SIG-M5 (cell line): ENCODE measurements at places on chromosomes 16 and 17.

DNA sequence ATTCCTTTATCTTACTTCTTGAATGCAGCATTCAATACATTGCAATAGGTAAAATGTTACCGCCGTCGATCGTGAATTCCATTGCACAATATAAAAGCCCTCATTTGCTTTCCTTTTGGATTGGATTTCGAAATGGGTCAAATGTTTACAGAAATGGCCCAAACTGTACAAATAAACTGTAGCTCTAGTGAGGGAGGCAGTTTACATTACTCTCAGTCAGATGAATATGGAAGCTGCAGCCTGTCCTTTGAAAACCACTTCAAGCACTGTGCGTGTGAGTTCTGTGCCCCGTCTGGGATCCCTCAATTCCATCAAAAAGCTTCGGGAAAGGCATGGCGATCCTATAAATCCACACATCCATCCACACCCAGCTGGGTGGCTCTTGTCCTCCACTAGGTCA, 258.6 kb upstream of the FOXF1 start:
- DNase-seq = no peak

DNA sequence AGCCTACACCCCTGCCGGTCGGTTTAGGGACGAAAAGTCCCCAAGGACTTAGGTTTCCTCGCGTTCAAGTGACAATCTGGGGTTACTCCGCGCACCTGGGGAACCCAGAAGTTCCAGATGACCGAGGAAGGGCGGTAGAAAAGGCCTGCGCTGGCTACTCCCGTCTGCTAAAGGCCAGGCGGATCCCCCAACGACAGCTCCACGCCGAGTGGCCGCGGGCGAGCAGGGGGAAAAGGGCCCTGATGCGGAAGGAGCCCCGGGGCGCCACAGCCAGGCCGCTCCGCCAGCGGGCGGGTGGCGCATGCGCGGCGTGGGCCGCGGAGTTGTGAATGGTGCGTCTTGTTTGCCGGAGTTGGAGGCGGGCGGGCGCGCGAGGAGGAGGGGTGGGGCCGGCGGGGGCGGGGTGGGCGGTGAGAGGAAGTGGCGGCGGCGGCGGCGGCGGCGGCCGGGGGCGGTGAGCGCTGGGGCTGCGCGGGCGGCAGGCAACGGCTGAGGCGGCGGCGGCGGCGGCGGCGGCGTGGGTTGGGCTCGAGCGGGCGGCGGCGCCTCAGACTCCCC, at the start of gene CBFB:
Gene CBFB, plus strand, starts transcription at position 454 of the 558 bp plus-strand sequence. CDS start 259 bp downstream, outside the sequence.
- peak; percentile 44 for DNase-seq

DNA sequence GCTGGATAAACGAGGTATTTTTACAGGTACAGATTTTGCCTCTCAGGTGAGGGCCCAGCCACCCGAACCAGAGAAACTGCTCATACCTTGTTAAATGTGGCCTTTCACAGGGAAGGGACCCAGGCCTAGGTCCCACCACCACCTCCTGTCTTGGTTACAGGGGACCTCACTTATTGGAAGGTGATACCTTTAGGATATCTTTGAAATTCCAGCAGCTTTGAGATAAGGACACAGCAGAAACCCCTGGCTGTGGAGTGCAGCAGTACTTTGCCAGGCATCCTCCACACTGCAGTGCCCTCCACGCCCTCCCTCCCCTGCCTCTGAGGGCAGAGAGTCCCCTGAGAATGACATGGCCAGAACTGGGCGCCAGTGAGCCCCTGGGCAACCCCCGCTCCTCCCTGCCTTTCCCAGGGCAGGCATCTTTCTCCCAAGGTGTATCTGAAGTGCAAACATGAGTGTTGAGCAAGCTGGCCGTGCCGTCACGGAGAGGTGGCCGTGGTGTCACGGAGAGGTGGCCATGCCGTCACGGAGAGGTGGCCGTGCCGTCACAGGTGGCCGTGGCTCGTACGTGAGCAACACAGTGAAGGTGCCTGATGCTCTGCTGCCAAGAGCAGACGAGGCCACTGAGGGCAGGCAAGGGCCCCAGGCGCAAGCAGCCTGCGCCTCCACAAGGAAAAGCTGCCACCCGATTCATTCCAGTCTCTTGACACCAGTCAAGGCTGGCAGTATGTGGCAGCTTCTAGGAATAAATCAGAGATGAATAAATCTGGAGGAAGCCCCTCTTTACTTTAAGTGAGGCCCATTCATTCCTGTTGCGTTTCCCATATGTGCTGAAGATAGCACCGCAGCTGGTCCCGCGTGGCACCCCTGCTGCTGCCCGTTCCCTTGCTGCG, 134.5 kb upstream of the CHMP6 start:
- no peak for DNase-seq

DNA sequence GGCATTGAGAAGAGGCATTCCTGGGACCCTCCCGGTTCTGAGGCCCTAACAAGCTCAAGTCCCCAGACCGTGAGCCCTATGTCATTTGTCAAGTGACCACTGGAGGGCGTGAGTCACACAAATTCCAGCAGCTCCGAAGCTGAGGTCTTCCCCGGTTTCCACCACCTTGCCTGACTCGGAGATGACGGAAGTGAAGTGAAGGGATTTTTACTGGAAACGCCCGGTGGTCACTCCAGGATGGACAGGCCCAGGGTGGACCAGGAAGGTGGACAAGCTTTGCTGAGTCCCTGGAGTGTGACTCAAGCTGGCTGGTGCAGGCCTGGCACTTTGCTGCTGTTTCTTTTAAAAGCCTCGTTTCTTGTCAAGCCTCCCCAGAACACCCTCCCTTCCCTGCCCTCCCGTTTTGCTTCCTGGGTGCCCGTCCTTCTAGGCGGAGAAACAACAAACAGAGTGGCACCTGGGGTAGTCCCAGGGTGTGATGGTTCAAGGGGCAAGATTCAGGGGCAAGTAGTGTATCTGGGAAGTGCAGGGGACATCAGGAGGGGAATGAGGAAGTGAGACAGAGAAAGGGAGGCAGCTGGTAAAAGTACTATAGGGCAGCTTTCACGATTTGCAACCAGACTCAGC, 5.3 kb upstream of the NOS2 start:
- DNase-seq = no peak

- DNase-seq = no peak
These were observed 279.1 kb downstream of the IRX3 start for GRCh38 chr16:54007504-54007903.

DNA sequence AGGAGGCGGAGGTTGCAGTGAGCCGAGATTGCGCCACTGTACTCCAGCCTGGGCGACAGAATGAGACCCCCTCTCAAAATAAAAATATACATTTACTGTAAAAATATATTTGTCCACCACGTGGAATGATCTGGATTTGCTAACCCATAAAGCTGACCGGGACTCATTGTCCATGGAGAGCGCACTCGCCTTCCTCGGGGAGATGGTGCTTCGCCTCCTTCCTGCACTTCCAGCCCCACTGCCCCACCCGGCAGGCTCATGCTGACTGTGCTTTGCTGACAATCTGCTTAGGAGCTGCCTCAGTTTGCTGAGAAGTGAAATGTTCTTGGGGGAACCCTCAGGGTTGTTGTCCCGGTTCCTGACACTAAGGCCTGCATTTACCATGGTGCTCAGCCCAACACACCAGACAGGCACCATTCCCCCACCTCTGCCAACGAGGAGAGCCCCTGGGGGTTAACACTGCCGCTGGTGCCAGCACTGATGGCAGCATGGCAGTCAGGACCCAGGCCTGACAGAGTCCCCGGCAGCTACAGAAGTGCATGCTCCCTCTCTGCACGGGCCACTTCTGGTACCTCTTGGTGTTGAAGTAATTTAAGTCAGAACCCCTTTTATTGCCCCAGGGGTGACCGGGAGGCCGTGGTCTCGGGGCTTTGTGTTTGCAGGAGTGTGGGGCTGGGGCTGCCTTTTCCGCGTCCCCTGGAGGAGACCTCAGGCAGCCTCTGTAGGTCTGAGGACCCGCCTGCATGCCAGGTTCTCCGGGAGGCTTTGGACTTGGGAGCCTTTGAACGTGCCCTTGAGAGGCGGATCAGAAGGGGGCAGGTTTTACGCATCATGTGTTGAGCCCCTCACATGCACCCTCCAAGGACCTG, 2.5 kb downstream of the NUBP2 start:
- DNase-seq = no peak

DNA sequence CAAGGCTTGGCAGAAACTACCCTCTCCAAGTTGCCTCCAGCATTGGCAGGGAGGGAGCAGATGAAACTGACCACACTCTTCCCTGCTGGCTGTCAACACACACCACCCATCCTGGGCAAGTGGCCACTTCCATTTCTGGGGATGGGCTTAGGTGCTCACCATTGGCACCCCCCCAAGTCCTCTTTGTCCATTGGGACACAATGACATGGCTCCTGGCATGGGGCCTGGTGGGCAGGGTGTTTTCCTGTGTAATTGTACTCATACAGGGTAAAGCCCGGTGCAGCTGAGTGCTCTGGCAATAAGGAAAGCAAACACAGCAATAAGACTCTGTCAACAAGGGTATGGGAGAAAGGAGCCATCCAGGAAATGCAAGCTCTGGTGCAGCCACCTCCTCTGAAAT, 22.6 kb downstream of the SCNN1B start:
- DNase-seq = no peak

DNA sequence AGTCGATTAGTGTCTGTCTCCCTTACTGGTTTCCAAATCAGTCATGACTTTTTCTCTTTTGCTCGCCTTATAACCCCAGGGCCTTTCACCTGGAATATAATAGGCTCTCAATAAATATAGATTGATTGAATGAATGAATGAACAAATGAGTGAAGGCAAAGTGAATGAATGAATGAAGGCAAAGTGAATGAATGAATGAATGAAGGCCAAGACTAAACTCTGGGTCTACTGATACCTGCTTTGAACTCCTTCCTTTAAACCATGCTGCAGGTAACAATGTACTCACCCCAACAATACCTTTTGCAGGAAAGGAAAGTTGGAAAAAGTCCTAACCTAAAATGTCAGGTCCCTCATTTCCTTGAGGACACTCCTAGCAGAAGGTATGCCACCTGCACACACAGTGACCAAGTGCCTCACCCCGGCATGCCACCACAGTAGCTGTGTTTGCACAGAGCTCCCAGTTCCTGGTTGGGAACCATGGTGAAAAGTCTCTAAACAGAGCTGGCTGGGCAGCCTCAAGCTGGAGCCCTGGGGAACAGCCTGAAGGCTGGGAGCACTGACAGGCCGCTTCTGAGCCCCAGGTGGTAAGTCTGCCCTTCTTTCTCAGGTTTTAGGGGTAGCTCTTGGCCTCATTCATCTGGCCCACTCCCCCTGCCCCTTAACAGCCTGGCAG, 42.7 kb upstream of the ANKFN1 start:
- no peak for DNase-seq

GRCh38 chr16:2838928-2839327, 8.8 kb downstream of the ZG16B start:
- DNase-seq = no peak

DNA sequence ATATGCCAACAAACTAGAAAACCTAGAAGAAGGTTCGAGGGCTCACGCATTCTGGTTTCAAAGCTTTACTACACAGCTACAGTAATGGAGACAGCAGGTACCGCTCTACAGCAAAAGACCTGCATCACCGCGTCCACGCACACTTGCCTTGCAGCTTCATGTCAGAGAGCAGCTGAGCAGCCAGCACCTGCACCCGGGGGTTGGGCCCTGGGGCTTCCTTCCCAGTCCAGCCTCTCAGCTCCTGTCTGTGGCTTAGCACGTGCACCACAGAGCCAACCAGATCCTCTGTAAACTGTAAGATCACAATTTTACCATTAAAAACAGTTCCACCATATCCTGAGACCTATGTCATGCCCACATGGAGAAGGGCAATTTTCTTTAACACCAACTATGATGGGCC, 15.3 kb downstream of the MEAK7 start:
- DNase-seq = no peak

DNA sequence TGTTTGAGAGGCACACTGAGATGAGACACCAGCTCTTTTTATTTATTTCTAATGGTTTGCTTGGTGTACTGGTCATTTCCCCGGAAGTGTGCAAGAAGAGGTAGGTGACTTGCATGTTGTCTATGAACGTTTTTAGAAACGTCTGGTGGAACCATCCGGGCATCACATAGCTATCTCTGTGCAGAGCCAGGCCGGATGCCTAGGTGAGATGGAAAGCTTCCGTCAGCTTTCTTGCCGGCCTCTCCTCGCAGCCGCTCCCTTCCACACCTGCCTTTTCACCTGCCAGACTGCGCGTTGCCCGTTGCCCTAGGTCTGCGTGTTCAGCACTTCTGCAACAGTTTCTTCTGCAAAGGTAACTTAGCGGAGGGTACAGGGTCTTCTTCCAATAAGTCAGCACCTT, 416.0 kb downstream of the WWOX start:
- no peak for DNase-seq

- DNase-seq = no peak
These were observed 10.4 kb downstream of the LLGL1 start for GRCh38 chr17:18235743-18236256.

GRCh38 chr17:39517224-39517623, 55.9 kb downstream of the CDK12 start:
- no peak for DNase-seq

DNA sequence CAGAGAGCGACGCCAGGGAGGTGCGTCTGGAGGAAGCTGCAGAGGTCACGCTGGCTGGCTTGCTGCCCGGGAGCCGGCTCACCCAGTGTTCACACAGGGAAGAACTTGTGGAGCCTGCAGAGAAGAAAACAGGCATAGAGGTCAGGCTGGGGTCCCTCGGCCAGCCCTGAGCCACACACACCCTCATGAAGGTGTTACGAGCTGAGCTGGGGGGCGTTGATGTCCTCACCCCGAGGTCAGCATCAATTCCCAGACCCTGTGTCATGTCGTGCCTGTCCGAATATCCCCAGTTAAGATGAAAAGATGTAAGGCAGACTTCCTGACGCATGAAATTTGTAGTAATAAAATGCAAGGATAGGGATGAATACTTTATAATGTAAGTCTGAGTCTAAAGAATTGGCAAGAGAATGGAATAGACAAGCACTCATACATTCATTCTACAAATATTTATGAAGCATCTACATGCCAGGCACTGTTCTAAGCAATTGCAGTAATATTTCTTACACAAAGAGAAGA, 77.1 kb downstream of the USP31 start:
- DNase-seq = no peak

GRCh38 chr17:83190601-83191387, 111.4 kb downstream of the METRNL start:
- no peak for DNase-seq

GRCh38 chr16:89195521-89196171, 4.7 kb downstream of the SLC22A31 start:
- no peak for DNase-seq

- DNase-seq = no peak
These were observed 10.4 kb downstream of the ARRB2 start for GRCh38 chr17:4720787-4721186.

GRCh38 chr17:4179071-4179470, 36.1 kb downstream of the CYB5D2 start:
- no peak for DNase-seq

DNA sequence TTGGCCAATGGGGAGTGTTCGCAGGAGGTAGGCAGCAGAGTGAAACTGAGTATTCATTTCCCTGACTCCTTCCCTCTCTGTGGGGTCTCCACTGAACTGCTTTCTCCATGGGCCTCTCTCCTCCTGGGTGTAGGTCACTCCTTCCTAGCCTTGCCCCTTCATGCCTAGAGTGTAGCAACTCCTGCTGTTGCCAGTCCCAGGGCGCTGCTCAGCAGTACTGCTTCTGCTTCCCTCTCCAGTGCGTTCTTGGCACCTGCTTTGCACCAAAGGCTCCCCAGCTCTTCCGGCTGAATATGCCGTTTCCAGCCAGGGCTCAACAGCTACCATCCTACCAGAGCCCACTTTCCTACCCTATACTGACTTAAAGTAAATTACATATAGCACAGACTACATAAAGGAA, 92.2 kb downstream of the MAF start:
- DNase-seq = no peak
